ENCODE measurements at places on chromosomes 2 and 18.

DNA sequence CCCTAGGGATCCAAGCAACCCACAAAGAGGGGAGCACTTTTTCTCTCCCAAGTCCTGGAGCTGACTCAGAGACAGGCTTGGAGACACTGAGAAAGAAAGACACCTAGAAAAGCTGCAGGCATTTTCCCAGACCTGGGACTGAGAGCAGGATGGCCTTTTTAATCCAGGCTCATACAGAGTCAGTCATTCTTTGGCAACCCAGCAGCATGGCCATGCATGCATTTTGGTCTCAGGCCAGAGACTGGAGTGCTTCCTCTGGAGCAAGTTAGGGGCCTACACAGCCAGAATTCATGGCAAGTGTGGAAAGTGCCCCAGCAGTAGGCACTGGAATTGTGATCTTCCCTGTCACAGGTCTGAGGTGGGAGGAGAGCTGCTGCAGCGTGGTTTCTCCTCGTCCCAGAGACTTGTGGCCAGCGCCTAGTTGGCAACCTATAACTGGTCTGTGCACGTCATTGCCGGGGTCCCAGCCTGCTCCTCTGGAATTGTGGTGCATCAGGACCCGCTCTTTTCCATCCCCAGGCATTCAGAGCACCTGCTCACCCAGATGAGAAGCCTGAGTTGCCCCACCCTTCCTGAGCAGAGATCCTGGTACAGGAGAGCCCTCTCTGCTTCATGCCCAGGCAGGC lies 231.9 kb upstream of the RAB6C start:
- no peak for DNase-seq

DNA sequence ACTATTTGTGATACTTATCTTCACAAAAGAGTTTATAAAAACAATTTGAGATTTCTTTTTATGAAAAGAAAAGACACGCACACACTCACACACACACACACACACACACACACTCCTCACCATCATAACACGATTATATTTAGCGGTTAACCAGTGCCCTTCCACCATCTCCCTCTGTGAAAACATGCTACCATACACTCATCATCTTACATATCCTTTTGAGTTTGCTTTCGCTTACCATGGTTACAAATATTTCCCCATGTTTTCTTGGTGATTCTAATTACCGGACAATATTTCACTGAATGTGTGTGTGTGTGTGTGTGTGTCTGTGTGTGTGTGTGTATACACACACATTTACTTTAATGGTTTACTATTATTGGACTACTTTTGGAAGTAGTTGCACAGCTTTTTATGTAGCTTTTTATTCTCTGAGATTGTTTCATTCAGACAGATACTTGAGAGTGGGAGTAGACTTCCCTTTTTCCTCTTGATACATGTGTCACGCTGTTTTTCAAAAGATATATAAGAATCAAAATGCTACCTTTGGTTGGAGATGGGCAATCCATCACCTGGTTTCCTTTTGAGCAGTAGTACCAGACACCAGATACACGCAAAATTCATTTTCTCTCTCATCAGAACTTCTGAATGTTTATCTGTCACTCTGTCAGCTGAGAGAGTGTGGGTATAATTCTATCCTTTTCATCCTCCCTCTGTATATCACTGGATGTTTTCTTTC lies 138.1 kb downstream of the SETBP1 start:
- no peak for DNase-seq

DNA sequence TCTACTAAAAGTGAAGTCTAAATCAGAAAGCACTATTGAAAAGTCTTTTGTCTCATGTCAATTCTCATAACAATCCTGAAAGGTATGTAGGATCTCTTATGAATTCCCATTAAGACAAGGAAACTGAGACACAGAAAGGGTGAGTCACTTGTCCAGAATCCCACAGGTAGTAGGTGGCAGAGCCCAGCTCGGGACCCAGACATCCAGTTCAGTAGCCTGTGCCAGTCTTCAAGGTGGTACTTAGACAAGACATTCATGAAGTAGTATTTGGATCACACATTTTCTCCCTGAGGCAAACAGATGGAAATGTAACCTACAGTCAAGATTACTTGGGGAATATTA lies 14.8 kb upstream of the PARD3B start:
- no peak for DNase-seq

GRCh38 chr2:192194265-192194865 lies 368 bp downstream of the TMEFF2 start:
- no peak for DNase-seq

- no peak for DNase-seq
Observed at GRCh38 chr18:3605954-3606443, 156.0 kb downstream of the TGIF1 start.

DNA sequence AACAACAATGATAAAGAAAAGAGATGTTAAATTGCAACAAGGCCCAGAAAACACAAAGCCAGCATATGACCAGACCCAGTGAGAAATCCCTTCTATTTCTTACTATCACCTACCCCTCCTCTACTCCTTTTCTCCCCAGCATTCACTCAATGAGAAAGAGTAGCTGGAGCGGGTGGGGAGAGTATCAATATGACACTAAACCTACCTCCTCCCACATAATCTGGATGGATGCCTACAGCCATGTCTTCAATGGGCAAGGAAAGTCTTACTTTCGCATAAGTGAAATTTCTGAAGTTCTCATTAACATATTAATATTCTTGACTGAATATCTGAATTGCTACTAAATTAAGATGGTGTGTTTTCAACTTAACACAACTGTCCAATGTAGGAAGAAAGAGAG lies 78.2 kb downstream of the AFF3 start:
- DNase-seq: no peak

GRCh38 chr2:190343536-190344275 lies at the start of gene INPP1:
INPP1 (plus strand) TSS chr2:190343589; CDS start chr2:190360103, 16,514 bp downstream.
- peak; percentile 19 for DNase-seq

GRCh38 chr2:200220251-200220650 lies 86.2 kb upstream of the SPATS2L start:
- DNase-seq: no peak

DNA sequence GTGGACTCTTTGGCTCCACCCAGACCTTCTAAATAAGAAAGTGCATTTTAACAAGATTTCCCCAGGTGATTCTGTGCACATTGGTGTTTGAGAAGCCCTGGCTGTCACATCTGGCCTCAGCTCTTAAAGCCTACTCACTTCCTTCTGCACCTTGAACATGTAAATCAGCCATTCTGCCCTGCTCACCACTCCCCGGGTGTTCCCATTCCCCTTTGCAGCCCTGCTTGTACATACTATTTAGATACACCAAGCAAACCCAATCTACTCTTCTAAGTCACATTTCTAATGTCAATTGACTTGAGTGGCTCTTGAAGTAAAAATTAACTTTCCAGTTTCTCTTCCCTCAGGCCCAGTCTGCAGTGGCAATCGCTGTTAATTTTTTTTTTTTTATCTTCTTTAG lies 13.1 kb upstream of the SCN1A start:
- no peak for DNase-seq

All from stimulated activated CD4-positive, alpha-beta T cell treated with anti-CD3 and anti-CD28 coated beads, Interleukin-1b, Interleukin-23, amount 100 ng/mL, for 1 hour (primary cell).